ENCODE measurements at places on chromosomes 5 and 9.

- peak; percentile 77 for DNase-seq
Measured at GRCh38 chr5:171494452-171495121, 75.1 kb downstream of the FGF18 start.

DNA sequence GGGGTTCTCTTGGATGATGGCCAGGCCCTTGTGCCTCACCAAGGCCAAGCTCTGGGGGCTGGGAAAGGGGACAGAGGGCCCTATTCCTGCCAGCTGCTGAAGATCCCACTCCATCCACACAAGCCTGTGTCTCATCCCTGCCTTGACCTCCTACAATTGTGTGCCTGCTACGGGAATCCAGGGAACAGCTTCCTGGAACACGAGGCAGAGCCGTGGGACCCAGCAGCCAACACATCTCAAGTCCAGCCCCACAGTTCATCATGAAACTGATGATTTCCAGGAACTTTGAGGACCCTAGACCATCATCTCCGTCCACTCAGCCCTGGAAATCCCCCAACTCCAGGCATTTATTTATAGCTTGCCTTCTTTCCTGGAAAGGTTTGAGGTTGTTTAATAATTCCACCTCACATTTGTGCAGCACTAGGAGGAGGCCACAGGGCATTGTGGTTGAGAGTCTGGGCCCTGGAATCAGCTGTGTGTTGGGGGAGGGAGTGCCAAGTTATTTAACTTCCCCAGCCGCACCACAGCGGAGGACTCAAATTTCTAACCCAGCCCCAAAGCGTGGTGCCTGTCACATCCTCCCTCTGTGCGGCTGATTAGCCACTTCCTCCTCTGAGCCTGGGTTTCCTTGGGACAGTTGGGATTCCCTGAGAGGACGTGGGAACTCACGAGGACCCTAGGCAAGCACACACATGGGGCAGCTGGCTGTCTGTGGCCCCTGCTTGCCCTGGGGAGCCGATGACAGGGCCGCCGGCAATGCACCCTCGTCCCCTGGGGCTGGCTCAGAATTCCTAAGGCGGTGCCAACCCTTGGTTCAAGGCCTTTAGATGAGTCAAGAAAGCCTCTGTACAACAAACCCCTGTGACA lies 58.2 kb upstream of the GGTA1 start:
- peak; percentile 91 for DNase-seq

DNA sequence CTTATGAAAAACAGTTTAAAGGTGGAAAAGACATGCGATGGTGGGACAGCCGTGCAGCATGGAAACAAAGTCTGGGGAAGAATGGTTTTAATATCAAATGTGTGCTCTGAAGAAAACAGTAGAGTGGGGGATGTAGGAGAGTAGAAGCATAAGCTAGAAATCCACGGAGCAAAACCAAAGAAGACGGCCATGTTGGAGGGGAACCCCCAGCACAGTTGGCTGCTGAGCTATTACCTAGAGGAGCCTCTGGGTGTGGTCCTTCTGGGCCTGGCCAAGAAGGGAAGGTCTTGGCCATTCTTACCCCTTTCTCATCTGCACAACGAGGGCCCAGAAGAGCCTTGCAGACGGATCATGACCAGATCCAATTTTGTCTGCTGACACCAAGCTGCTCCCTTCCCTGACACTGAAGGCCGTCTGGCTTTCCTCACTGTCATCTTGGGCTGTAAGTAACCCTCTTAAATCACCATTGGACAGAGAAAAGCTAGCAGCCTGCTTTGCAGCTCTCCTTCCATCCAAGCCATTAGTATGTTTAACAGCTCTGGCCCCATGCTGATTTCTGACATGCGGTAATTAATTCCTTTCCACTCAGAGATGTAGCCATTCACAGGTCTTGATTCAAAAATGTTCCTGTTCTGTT lies 189.5 kb downstream of the SEC61B start:
- DNase-seq: no peak

DNA sequence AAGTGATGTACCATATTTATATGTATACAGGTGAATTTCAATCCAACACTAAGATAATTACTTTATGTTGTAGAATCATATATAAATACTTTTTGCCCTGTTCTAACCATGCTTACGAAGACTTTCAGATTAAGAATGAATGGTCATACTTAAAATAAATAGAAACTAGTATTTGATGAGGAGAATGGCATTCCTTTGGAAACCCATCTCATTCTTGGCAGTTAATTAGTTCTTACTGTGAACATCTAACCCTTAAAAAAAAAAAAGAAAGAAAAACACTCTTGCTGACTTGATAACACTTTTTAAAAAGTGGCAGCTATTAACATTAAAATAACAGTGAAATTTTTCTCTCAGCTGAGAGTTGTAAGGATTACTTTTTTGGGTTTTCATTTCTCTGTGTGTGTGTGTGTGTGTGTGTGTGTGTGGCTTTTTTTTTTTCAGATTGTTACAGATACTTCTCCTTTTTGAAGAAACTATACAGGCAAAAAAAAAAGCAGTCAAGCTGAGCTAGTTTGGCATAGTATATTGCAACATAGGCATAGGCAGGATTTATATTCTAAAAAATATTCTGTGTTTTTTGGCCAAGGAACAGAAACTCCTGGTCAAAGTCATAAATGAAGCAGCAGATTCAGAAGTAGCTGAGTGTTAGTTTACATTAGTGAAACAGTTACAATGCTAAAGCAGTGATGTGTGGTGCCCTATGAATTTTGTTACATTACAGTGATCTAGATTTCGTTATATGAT lies 163.5 kb downstream of the CD180 start:
- DNase-seq: no peak

All from kidney (tissue), 22 donors.